ENCODE measurements at places on chromosomes 1 and 21.

GRCh38 chr21:45698493-45699184, 55.1 kb downstream of the PCBP3 start:
- DNase-seq: no peak

- DNase-seq: no peak
Observed at GRCh38 chr1:233509526-233509925, 104.4 kb upstream of the KCNK1 start.

- no peak for DNase-seq
Observed at GRCh38 chr1:53567851-53568250, 108.7 kb downstream of the DMRTB1 start.

- DNase-seq: no peak
Observed at GRCh38 chr1:15636436-15636835, 19.2 kb downstream of the DDI2 start.

- no peak for DNase-seq
Observed at GRCh38 chr1:186465946-186466345, 5.0 kb upstream of the PDC start.

DNA sequence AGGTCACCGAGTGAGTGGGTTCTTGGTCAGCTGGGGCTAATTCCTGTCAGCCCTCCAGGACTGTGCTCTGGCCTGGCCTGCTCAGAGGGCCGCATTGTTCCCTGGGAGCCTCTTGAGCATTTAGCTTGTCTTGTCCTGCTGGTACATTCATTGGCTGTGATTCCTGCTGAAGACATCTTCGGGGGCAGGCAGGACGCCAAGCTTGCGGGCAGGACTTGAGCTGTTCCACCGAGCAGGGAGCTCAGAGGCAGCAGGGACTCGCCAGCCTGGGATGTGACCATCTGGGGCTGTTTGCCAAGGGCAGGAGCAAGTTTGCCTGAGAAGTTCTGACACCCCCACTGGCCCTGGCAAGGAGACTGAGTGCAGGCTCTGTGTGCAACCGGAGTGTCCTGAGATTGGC, 7.0 kb upstream of the SLC26A9 start:
- DNase-seq: no peak

GRCh38 chr21:41641510-41641815, 125.4 kb downstream of the RIPK4 start:
- no peak for DNase-seq

DNA sequence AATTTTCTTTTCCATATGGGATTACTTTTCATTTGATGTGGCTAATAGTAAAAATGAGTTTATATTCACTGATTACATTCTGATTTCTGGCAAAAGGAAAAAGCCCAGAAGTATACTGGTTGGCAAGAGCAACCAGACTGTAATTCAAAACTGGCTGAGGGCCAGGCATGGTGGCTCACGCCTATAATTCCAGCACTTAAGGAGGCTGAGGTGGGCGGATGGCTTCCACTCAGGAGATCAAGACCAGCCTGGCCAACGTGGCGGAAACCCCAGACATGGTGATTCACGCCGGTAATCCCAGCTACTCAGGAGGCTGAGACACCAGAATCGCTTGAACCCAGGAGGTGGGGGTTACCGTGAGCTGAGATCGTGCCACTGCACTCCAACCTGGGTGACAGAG, 14.5 kb downstream of the SYT11 start:
- no peak for DNase-seq

GRCh38 chr1:156012051-156012817, 8.5 kb downstream of the SSR2 start:
- DNase-seq: no peak

DNA sequence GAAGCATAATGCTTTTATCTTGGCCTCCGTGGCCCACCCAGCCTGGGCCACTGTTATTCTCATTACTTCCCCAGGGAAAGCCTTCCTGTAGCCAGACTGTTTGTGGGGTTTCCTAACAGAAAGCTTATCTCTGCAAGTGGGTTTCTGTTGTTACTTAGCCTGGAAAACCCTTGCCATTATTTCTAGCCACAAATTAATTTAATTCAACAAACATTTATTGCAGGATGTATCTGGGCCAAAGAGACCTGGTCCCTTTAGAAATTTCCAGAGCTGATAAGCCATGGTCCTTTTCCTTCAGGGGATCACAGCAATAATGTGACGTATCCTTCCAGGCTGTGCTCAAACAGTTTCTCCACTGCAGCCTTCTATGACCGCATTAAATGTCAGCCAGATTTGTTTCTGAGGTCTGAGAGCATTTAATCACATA, 20.9 kb downstream of the TNN start:
- DNase-seq: no peak

DNA sequence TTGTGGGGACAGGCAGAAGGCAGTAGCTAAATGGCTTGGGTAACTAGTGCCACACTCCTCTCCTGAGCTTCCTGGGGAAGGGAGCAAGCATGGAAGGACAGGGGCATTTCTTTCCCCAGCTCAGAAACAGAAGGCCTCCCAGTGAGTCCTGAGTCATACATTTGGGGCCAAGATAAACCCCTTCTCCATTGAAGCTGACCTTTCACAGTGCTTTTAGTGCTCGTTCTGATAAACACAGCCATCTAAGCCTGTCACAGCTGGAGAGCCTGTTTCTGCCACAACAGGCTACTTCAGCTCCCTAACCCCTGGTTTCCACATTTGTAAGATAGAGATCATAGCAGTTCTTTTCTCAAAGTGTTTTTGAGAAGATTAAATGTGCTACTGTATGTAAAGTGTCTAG, 374.0 kb downstream of the LMX1A start:
- DNase-seq: no peak

- DNase-seq: no peak
Observed at GRCh38 chr1:194052514-194053338, 866.3 kb upstream of the B3GALT2 start.

DNA sequence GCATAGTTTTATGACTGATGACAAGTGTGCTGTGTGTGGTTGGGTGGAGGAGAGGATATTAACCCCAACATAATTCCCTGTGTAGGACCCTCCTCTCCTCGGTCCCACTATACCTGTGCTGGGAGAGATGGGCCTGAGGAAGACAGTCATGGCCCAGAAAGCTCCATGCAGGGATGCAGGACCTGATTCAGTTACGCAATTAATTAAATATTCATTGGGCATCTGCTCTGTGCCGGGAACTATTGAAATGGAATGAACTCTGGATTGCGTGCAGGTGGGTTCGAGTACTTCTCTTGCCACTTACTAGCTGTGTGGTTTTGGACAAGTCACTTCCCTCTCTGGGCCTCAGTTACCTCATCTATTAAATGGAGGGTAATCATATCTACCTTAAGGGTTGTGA, 74.6 kb downstream of the CD247 start:
- DNase-seq: no peak

DNA sequence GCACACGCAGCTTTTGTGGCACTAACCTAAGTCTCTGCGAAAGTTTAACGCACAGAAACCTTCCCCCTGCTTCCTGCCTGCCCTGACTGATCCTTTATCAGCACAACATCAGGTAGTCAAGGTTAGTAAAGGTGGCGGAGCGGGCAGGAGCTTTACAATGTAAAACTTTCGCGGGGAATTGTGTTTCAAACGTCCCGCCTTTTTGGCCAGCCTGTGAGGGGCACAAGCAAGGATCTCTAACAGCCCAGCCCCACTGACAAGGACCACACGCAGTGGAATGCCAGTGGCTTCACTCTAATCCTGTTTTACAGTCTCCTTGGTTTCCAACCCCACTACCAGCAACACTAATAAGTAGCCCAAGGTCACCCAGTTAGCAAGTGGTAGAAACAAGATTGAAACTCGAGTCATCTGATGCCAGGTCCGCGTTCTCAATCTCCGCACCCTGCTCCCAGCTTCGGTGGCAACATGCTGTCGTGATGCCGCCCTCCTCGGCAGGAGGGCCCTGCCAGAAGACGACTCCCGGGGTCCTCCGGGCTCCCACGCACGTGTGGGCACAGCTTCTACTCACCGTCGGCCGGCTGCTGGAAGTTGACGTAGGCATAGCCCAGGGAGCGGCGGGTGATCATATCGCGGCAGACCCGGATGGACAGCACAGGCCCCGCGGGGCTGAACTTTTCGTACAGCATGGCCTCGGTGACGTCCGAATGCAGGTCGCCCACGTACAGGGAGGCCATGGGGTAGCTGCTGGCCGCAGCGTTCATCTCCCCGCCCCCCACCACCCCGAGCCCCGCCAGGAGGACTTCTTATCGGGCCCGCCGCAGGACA, 1.2 kb downstream of the PABPC4 start:
- peak; percentile 39 for DNase-seq

DNA sequence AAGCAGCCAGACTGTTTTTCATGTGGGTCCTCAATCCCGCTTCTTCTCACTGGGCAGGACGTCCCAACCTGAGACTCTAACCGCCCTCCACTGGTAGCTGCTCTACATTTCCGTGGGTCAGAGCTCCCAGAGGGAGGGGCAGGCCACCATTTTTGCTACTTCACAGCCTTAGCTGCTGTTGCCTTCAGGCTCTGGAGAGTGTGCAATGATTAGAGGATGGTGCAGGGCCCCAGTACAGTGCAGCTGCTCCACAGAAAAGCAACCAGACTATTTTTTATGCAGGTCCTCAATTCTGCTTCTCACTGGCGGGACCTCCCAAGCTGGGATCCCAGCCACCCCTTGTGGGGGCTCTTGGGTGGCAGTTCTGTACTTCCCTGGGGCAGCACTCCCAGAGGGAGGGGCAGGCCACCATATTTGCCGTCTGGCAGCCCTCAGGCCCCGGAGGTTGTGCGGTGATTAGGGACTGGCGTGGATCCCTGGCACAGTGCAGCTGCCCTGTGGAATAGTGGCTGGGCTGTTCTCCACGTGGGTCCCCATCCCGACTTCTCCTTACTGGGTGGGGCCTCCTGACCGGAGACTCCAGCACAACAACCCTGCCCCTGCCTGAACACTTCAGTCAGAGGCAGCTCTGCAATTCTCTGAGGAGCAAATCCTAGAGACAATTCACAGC, 647.6 kb upstream of the PKN2 start:
- DNase-seq: no peak

DNA sequence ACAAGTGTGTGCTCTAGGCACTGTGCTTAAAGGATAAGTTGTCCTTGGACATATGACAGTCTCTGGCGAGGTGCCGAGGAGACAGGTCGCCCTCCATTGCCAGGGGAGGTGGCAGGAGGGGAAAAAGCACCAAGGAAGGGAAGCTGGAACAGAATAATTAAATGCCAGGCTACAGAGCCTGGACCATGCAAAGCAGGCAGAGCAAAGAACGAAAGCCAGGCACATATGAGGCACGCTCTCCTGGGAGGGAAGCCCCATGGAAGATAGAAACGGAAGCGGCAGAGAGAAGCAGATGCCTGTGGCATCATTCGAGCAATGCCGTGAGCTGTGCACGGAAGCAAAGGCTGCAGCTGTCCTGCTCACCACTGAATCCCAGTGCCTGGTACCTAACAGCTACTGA, 91.2 kb downstream of the JAK1 start:
- no peak for DNase-seq

DNA sequence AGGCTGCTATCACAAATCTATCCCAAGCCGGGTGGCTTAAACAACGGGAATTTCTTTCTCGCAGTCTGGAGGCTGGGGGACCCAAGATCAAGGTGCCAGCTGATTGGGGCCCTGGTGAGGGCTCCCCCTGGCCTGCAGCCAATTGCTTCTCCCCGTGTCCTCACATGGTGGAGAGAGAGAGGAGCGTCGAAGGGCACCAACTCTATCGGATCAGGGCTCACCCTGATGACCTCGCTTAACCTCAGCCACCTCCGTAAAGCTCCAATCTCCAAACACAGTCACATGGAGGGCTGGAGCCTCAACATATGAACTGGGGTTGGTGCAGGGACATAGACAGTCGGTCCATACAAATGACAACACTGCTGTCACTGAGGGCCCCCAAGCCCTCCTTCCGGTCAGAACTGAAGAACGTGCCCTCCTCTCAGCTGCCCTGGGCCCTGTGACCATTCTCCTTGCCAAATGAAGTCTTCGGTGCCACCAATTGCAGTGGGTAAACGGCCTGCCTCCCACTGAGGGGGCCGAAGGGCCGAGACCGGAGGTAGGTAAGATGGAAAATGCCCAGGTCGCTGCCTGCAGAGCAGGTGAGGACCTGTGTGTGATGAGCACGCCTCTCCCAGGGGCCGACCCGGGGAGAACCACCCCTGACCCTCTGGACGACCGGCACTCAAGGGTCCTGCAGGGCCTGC, 211.0 kb downstream of the TOMM20 start:
- no peak for DNase-seq

DNA sequence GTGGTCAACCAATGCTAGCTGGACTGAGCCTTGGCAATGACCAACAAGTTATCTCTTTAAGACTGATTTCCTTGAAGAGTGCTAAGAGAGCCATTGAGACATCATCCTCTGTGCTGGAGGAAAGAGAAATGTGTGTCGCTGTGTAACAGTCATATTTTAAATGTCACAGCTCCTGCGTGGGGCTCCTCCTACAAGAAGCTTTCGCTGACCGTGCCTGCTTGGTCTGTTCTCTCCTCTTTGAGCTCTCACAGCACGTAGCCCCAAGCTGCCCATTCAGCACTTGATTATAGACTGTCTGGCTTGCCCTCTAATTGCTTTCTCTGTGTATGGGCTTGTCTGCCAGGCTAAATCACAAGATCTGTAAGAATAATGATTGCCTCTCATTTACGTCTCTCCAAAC, 221.3 kb downstream of the FOXD2 start:
- no peak for DNase-seq

DNA sequence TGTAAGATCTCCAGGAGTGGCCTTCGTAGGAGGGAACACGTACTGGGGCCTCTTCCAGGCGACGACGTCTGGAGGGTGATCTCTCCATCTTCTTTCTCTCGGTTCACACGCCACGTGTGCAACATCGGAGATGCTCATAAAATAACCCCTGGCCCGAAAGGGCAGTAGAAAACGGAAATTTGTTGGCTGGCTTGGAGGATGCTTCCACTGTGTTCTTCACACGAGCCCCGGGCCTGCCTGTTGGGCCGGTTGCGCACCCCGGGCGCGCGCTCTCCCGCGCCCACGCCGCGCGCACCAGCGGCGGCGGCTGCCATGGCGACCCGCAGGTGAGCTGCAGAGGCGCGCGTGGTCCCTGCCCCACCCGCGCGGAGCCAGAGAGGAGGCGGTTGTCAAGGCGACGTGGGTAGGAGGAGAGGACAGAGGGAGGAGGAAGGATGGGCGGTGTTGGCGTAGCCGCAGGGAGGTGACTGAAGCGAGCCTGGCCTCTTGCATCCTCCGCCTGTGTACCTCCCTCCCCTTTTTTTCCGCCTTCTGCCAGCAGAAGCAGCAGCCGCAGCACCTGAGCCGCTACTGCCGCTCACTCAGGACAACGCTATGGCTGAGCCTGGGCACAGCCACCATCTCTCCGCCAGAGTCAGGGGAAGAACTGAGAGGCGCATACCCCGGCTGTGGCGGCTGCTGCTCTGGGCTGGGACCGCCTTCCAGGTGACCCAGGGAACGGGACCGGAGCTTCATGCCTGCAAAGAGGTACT, at the start of gene ELAPOR1:
ELAPOR1 (plus strand) TSS at position 526 of the 752 bp plus-strand sequence; CDS start at position 595, 69 bp downstream.
- peak; percentile 62 for DNase-seq

DNA sequence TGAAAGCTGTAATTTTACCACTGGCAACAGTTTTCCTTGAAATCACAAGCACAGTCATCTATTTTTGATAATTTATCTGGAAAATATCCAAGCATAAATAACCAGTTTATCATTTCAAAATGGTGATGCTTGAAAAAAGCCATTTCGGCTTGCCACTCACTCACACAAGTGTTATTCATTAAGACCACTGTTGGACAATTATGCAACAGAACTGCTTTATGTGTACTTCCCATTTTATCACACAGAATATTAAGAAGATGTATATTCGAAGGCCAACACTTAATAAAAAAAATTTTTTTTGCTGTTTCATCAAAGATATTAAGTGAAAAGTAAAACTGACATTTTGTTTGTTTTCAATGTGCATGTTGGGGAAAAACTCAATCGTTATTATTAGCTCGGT, 62.3 kb downstream of the EIF4G3 start:
- no peak for DNase-seq

- DNase-seq: no peak
Observed at GRCh38 chr1:31082385-31082784, 16.9 kb upstream of the PUM1 start.
